Activated CD8-positive, alpha-beta memory T cell treated with anti-CD3 and anti-CD28 coated beads for 1 hour (primary cell): ENCODE measurements at places on chromosomes 2 and 18.

DNA sequence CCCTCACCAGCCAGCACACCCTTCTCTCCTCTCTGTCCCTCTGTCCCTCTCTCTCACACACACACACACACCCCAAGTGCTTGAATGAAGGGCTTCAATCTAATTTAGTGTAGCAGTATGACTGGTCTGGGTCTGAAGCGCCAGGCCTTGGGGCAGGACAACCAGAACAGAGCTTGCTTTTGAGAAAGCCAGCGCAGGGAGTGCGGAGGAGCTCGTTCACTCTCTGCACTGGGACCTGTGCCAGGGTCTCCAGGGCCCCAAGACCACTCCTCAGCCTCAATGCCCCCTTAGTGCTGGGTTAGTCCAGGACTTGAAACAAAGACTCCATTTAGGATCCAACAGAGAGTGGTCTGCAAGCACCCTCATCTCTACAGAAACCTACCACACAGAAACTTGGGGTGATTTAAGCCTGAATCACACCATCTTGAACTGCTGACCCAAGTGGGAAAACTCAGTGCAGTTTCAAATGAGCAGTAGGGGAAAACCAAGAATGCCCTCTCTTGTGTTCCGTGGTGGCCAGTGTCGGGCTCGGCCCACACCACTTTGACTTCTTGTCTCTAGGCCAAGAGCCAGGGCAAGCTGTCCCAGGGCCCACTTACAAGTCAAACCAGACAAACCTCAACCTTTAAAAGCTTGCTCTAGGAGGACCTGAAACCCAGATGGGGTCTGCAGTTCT, 66.6 kb upstream of the WIPF1 start:
- DNase-seq: no peak

- no peak for DNase-seq
Measured at GRCh38 chr2:200708943-200709342, 102.8 kb upstream of the BZW1 start.

DNA sequence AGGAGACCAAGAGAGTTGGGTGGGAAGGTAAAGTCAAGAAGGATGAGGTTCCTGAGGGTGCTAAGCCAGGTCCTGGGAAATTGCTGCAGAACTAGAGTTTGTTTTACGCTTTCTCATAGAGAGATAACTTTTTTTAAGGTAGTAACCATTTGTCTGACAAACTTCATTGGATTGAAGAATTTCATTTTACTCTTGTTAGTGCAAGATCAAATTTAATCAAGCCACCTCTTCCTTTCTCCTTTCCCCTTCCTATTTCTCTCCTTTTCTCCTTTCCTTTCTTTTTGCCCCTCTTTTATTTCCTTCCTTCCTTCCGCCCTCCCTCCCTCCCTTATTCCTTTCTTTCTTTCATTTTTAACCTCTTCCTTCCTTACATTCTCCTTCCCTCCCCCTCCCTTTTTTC, 65.4 kb downstream of the RDH14 start:
- no peak for DNase-seq

GRCh38 chr2:207133458-207133819, 32.3 kb downstream of the KLF7 start:
- DNase-seq: no peak

DNA sequence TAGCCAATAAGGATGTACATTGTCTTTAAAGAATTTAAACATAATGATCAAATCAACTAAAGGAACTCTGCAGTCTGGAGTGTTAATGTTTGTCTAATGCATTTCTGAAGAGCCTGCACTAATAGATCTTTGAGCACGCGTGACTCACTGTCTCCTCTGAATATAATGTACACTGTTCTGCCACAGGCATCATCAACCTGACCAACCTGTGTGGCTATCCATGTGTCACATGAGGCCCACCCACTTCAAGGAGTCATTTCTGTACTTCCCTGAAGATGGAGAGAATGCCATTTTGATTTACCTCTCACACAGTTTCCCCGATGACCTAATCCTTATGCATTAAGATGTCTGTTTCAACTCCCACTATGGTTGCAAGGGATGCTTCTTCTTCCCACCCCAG, 434.0 kb upstream of the SPHKAP start:
- no peak for DNase-seq

DNA sequence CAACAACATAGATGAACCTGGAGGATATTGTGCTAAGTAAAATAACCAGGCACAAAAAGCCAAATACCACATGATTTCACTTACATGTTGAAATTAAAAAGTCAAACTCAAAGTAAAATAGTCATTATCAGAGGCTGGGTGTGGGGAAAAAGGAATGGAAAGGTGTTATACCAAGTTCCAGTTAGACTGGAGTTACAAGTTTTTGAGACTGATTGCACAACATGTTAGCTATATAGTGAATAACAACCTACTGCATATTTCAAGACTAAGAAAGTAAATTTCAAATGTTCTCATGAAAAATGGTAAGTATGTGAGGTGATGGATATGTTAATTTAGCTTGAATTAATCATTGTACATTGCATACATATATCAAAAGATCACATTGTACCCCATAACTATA, 116.8 kb upstream of the HNMT start:
- DNase-seq: no peak

GRCh38 chr2:235567842-235568241, 74.0 kb downstream of the AGAP1 start:
- DNase-seq: no peak

- DNase-seq: peak; percentile 90
Measured at GRCh38 chr2:42102024-42102590, 54.3 kb downstream of the PKDCC start.

DNA sequence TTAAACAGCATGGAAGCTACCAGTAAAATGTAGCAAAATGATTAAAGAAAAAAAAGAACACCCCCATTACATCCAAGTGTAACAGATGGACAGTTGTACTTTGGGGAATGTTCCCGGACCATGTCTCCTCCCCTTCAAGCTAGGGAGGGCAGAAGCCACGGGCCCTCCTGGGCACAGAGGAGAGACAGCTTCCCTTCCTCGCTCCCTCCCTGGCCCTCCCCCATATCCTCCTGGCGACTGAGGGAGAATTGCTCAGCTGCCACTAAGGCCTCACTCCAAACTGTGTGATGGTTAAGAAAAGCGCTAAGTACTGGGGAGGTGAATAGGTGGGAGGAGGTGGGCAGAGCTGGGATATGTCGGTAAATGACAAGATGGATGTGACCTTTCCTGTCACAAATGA, 358.0 kb downstream of the HRH4 start:
- no peak for DNase-seq

DNA sequence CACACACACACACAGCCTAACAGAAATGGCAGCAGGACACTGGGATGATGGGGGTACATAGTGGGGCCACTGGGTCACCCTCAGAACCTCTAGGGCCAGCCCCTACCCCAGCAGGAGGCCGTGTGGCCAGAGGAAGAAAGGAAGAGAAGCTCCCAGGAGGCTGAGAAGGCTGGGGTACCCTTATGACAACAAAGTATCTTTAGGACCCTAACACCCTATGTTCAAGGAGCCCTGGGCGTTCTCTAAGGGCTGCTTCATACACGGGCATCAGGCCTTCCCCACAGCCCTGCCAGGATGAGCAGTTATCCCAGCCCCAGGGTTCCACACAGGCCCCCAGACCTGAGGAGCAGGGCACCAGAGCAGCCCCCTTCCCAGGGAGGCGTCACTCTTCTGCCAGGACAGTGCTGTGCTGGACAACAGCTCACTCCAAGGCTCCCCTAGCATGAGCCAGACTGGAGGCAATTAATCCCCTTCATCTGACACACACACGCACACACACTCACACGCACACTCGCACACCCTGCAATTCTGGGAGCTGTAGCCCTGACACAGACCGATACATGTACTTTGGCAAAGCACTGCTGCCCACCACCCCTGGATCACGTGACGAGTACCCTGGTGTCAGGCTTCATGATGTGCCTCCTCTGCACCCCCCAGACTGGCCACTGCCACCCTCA, 163.6 kb downstream of the TNS1 start:
- no peak for DNase-seq

- DNase-seq: no peak
Measured at GRCh38 chr18:49970319-49970718, 157.0 kb upstream of the ACAA2 start.
